HL-60 (cell line): ENCODE measurements at places on chromosomes 7 and 10.
A peak's percentile ranks its signal among the peaks of the same experiment; 100 is the strongest.

- DNase-seq: no peak
Measured at GRCh38 chr7:5296015-5296610, 13.4 kb downstream of the SLC29A4 start.

GRCh38 chr7:25132430-25132829, 7.4 kb upstream of the CYCS start:
- no peak for DNase-seq

GRCh38 chr7:40520986-40521738, 386.4 kb downstream of the SUGCT start:
- DNase-seq: no peak

- DNase-seq: no peak
Measured at GRCh38 chr7:28858206-28858605, 99.9 kb downstream of the TRIL start.

DNA sequence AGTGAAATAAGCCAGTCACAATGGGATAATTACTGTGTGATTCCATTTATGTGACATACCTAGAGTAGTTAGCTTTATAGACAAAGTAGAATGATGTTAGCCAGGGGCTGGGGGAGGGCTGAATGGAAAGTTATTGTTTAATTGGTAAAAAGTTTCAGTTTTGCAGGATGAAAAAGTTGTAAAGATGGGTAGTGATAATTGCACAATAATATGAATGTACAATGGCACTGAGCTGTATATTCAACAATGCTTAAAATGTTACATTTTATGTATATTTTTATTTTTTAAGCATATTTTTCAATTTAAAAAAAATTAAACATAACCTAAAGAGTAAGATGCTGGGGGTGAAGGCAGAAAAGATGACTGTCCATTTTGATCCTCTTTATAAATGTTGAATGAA, 216.1 kb upstream of the KAT6B start:
- no peak for DNase-seq

- no peak for DNase-seq
Measured at GRCh38 chr7:137753067-137753466, 93.7 kb downstream of the DGKI start.

DNA sequence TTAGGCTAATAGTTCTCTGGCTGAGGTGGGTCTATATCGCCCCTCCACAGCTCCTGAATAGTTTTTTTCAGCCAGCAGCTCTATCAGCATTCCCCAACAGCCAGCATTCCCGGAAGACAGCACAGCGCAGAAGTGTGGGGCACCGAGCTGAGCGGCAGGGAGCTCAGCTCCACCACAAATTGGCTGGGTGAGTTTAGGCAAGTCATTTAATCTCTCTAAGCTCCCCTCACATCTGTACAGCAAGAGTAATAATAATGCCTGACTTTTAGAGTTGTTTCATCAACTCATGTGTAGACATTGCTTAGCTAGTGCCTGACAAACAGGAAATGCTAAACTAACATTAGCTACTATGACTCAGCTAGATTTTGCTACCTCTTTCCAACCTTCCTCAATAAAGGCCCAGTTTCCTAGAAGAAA, 247.9 kb upstream of the PTN start:
- DNase-seq: no peak

DNA sequence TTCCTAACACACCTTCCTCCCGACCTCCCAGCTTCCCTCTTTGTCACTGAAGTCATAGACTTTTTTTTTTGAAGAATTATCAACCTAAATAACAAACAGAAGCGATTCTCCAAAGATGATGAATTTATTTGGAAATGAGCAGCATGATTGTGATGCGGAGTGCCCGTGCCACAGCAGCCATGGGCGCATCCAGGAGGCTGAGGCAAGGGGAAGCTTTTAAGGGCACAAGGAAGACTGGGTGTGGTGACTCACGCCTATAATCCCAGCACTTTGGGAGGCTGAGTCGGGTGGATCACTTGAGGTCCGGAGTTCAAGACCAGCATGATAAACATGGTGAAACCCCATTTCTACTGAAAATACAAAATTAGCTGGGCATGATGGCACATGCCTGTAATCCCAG, 16.2 kb upstream of the GIMAP8 start:
- DNase-seq: no peak

- DNase-seq: no peak
Measured at GRCh38 chr7:104252409-104253134, 44.8 kb upstream of the ORC5 start.

GRCh38 chr7:33432821-33433220, 303.5 kb downstream of the BBS9 start:
- no peak for DNase-seq

DNA sequence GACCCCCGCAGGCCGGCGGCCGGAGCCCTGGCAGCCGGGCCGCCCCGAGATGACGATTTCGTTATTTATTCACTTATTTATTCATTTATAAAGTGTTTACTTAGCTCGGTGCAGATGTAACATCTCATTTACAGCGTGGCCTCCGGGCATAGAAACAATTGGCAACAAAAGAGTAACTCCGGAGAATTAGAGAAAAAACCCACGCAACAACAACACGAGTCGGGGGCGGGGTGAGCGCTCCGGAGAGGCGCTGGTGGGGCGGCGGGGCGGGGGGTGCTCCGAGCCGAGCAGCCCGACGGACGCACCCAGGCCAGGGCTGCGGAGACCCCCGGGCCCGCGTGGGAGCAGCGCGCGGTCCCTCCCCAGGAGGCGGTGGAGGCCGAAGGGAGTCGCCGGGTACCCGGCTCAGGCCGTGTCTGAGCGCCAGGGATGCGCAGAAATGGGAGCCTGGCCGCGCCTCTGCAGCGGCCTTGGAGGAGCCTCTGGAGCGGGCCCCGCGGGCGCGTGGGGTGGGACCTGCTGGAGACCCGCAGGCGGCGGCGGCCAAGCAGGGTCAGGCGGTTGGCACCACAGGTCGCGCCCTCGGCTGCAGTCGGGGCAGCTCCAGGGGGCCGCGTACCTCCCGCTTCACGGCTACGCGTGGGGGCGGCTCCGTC, 14.3 kb downstream of the UNCX start:
- no peak for DNase-seq

GRCh38 chr7:1945558-1945957, 275.5 kb downstream of the ELFN1 start:
- DNase-seq: no peak

GRCh38 chr7:26100406-26101339, 51.3 kb upstream of the NFE2L3 start:
- DNase-seq: no peak

DNA sequence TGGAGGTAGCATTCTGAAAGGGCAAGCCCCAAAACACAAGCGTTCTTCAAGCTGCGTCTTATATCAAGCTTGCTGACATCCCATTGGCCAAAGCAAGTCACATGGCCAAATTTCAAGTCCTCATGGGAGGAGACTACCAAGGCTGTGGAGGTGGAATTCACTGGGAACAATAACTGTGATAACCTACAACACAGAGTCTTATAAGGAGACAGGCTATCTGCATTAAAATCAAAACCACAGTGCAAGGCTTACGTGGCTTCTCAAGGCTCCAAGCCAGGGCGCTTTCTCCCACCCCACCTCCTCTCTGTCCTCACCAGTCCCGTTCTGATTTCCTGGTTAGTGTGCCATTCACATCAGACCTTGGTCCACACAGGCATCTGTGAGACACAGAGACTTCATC, 39.4 kb downstream of the ADRB1 start:
- DNase-seq: no peak

GRCh38 chr7:1425292-1426136, 33.8 kb downstream of the MICALL2 start:
- DNase-seq: no peak

GRCh38 chr10:117391436-117392205, 16.4 kb upstream of the PDZD8 start:
- no peak for DNase-seq

- no peak for DNase-seq
Measured at GRCh38 chr7:32116436-32116835, 46.2 kb upstream of the PDE1C start.

GRCh38 chr7:21898265-21898930, 47.3 kb downstream of the CDCA7L start:
- DNase-seq: peak; percentile 74

GRCh38 chr10:59279991-59280505, 82.3 kb downstream of the FAM13C start:
- no peak for DNase-seq

- no peak for DNase-seq
Measured at GRCh38 chr7:37105762-37106161, 342.9 kb downstream of the ELMO1 start.

DNA sequence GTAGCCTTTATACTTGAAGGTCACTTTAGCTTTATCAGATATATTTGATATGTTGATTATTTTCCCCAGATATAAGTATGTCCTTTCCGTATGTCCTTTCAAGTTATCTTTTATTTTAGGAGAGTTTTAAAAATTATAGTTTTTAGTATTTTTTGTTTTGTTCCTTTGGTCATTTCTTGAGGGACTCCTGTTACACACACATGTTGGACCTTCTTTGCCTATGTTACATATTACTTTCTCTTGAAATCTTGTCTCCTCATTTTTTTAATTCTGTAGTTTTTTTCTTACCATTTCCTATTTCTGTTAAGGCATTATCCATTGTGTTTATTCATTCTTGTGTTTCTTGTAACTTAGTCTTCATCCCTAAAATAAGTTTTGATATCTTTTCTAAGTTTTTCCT, 23.9 kb downstream of the GLCCI1 start:
- DNase-seq: no peak

DNA sequence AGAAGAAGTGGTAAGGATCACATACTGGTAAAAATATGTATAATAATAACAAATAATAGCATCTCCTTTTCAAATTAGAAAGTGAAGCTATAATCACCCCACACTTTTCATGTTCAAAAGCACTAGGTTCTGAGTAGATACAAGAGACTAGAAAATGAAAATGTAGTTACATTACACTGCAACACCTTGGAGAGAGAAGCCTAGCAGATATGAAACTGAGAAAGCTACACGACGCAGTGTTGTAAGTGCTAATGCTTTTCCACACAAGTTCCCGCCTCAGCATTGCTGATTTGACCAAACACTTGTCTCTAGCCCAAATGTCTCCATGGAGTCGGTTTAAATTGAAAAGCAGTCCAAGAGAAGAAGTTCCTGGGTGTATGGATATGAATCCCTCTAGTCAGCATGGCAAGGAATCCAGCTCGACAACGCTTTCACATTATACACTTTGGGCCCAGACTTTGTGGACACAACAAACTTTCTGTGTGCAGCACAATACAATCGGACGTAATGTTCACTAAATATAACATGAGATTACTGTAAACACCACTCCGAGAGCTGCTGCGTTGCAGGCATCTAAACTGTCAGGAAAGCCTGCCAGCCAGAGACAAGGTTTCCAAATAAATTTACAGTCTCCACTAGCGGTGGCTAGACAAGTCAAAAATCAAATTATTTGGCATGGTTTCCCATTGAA, 1.7 kb downstream of the PDE1C start:
- no peak for DNase-seq

DNA sequence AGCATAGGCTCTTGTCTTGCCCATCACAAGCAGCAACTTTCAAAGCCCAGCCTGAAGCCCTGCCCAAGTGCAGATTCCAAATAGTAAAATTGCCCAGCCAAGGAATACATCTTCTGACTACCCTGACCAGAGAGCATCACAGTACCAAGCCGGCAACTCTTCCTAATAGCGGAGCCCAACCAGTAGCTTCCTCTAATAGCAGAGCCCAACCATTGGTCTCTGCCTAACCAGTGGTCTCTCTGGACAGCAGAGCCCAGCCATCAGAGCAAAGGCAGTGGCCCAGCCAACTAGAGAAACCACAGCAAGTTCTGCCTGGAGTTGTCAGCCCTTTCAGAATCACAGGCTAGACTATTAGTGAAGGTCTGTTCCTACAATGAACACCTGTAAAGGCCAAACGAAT, 285.6 kb downstream of the HGF start:
- peak; percentile 13 for DNase-seq

DNA sequence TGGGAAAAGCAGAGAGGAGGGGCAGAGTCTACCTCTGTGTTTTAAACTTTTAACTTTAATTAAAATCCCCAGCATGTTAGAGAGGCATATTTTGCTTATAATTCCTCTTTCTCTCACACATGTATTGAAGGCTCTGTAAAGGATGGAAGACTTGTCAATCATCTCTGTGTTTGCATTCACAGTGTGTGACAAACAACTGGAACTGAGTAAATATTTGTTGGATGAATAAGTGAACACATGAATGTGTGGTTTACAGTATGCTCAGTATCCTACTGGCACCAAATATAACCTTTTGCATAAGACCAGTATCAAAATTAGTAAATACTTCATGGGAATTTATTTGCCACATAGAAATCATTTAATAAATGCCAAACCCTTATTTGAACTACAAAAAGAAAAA, 829.0 kb downstream of the GRID1 start:
- DNase-seq: no peak

- DNase-seq: no peak
Measured at GRCh38 chr10:31642281-31642680, 286.4 kb downstream of the ARHGAP12 start.

DNA sequence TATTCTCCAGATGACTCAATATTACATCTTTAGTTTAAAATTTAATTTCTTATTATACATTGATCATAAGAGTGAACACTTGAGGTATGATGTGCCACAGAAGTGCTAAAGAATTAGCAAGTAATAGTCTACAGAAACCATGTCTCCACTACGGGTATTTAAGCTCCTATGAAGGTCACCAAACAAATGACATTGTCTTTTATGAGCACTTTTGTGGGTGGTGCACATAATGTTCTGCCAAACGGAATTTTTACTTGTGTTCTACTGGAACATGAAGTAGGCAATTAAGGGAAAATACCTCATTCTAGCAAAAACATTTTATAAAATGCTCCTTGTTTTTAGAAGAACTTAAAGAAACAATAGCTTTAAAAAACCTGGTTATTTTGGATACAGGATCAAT, 27.4 kb upstream of the CUBN start:
- DNase-seq: no peak

GRCh38 chr10:48306870-48307710, 613 bp downstream of the MAPK8 start:
- no peak for DNase-seq

- DNase-seq: no peak
Measured at GRCh38 chr7:50805447-50806125, 22.9 kb upstream of the GRB10 start.

DNA sequence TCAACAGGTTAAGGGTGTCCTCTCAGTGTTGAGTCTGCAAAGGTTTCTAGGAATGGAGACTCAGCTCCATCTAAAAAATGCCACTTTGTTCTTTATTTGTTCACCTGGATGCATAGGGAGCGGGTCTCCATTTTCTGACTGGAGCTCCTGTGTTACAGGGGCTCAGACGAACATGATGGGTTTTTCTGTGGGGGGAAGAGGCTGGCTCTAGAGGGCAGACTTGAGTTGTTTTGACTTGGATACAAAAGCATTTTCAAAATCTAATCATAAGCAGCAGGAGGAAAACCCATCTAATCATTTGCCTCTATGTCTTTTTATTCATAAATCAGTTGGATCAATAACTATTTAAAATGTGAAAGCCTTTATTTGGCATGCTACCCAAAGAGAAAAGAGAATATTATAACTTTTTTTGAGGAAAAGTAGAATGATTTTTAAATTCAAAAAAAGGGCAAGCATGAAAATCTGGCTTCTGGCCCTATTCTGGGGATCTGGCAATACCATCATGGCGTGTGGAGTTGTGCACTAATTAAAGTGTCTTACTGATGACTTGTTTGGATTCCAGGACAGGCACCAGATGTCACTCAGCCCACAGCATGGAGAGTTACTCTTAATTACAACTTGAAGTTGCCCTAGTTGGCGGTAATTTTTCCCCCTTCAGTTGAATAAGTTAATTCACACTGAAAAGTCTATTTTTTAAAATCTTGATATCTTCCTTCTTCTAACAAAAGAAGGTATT, 594.9 kb downstream of the REEP3 start:
- no peak for DNase-seq
